ENCODE measurements at places on chromosomes 2 and 18. TPM values are rescaled to one million over a fixed set of nuclear protein-coding genes. Genes with fewer than 3 reads are reported as not detected.

ZNF638 gene
- 60.9 TPM for total RNA-seq

DAPL1 gene
- total RNA-seq: 6.3 TPM

TMEM37 gene
- not detected for total RNA-seq

MERTK gene
- total RNA-seq: not detected

GPAT2 gene
- total RNA-seq: 2.8 TPM

OTOS gene
- not detected for total RNA-seq

LYPD6 gene
- 7.0 TPM for total RNA-seq

STAT4 gene
- total RNA-seq: 4.5 TPM

MGAT4A gene
- 0.53 TPM for total RNA-seq

RAB27B gene
- 5.5 TPM for total RNA-seq

ANKRD23 gene
- 0.78 TPM for total RNA-seq

SEPTIN2 gene
- total RNA-seq: 204 TPM

FAM136A gene
- 23.6 TPM for total RNA-seq

SPR gene
- total RNA-seq: 20.9 TPM

CDK15 gene
- total RNA-seq: 0.16 TPM

All from hair follicular keratinocyte (primary cell).